Activated CD4-positive, CD25-positive, alpha-beta regulatory T cell treated with anti-CD3 and anti-CD28 coated beads, Interleukin-2, amount 50 U/mL, for 24 hours (primary cell): ENCODE measurements at places on chromosomes 11 and 22.

- ATAC-seq, result peak; percentile 5
These were observed 4461.3 kb upstream of the OR11H1 start for GRCh38 chr22:11066458-11067285.

DNA sequence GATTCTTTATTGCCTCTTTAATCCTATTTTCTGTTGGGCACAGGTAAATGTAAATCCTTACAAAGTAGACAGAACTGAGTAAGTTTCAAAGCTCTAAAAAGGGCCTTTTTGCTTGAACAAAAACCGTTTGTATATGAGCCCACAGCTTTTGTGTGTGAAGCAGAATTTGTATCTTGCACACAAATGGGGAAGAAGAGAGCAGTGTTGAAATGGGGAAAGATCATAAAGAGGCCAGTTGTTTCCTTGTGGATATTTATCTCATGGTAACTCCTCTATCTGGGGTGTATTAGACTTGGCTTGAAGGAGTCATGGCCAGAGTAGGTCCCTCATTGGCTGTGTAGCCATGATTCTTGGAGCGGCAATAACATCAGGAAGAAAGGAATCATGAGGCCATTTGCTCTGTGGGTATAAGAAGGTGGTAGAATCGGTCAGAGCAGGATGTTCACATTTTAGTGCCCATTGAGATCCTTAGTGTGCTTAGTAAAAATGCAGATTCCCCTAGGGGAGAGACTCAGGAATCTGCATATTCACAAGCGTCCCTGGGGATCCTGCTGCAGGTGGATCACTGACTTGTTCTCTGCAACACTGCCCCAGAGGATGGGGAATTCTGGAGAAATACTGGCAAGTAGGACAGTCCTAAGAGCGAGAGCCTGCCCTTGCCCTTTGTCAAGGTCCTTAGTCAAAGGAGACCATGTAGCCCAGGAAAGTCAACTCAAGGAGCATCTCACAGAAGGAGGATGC lies 126.5 kb downstream of the LDLRAD3 start:
- no peak for ATAC-seq

- no peak for ATAC-seq
These were observed 35.5 kb upstream of the NCAM1 start for GRCh38 chr11:112925516-112926310.

- ATAC-seq, result no peak
These were observed 3.7 kb upstream of the DPF2 start for GRCh38 chr11:65329944-65330403.

DNA sequence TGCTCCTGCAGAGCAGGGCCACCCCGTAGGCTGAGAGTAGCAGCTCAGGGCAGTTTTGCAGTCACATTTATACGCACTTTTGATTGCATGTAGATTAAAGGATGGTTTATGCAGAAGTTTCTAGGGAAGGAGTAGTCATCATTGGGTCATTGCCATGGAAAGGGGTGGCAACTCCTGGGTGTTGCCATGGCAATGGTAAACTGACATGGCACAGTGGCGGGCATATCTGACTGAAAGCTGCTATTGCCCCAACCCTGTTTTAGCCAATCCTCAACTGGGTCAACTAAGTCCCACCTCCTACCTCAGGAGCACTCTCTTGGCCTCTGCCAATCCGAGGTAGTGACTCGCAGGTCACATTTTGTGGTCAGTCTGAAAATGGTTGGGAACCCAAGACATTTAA lies 2.4 kb upstream of the ARSA start:
- no peak for ATAC-seq

GRCh38 chr22:31160328-31160978 lies 471 bp downstream of the RNF185 start:
- peak; percentile 28 for ATAC-seq

GRCh38 chr11:77799338-77799737 lies 21.2 kb downstream of the RSF1 start:
- ATAC-seq, result no peak

DNA sequence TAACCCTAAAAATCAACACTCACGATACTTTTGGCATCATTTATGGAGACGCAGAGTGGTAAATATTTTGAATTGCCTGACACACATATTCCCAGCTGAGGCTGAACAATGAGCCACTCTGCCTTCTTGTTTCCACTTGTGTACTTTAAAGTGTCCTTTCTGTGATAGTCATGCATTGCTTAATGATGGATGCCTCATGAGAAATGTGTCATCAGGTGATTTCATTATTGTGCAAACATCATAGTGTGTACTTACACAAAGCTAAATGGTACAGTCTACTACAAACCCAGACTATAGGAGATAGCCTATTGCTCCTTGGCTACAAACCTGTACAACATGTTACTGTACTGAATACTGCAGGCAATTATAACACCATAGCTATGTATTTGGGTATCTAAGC lies 44.2 kb downstream of the MRE11 start:
- no peak for ATAC-seq

DNA sequence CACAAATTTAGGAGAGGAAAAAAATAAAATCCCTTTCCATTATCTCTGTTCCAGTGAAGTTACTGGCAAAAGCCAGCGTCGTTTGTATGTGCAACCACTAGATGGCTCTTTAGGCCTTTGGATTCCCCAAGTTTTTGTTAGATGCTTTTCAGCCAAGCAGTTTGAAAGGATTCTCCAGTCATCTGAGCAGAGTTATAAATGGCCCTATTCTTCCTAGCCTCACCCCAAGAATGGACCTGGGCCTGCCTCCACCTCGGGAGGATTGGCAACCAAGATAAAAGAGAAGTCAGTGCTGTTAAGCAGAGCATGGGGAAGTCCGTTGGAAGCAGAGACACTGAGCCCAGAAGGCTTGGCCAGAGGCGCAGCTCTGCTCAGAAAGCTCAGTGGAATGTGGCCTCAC lies 15.4 kb downstream of the FAM181B start:
- no peak for ATAC-seq

GRCh38 chr22:23579870-23580575 lies at the start of gene IGLL1:
TSS of gene IGLL1 (minus strand) at chr22:23580290. CDS start at chr22:23580190, 100 bp downstream.
- no peak for ATAC-seq

DNA sequence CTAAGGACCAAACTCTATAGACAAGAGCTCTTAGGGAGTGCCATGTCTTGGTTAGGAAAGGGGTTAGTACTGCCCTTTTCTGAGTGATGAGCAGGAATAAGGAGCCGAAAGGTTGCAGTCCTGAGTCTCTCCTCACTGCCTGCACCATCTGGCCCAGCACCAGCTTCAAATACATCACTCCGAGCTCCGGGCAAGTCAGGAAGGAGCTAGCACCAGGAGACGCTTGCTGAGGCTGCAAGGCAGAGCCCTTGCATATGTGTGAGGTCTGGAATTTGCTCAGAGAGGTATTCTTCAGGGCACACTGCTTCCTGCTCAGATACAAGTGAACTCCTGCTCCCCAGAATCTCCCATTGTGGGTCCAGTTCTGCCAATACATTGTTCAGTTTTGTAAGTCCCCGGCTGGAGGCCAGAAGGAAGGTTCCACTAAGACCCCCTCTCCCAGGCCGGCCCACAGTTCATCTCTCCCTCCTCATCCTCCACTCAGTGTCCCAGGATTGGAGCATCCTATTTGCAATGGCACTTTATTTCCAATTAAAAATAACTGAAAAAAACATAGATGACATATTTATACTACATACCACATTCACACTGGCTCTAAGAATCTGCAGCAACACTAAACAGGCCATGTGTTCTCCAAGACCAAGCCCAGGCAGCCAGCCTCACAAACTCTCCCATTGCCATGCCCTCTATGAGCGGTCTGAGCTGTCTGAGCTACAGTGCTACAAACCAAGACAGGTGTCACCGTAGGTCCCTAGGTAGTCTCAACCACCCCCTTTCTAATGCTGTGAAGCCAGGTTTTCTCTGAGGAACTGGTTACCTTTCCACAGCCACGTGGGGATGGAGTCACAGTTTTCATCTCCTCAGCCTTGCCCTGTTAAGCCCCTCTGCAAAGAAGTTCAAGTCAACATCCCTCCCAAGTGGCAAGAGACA lies 55.1 kb upstream of the SPATA19 start:
- ATAC-seq, result no peak

DNA sequence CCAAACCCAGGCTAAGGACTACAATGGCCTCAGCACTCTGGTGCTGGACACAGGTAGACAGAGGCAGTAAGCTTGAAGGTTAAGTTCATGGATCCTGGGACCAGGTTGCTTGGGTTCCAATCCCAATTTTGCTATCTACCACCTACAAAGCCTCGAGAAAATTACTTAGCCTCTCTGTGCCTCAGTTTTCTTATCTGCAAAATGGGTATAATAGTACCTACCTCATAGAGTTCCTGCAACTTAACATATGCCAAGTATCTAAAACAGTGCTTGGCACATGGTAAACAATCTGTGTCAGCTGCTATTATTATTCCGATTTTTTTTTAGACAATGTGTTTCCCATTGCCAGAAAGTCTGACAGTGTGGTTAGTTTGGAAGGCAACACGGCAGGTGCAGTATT lies 37.5 kb downstream of the SYN3 start:
- no peak for ATAC-seq

- ATAC-seq, result no peak
These were observed 18.3 kb downstream of the PRSS23 start for GRCh38 chr11:86818462-86819192.

DNA sequence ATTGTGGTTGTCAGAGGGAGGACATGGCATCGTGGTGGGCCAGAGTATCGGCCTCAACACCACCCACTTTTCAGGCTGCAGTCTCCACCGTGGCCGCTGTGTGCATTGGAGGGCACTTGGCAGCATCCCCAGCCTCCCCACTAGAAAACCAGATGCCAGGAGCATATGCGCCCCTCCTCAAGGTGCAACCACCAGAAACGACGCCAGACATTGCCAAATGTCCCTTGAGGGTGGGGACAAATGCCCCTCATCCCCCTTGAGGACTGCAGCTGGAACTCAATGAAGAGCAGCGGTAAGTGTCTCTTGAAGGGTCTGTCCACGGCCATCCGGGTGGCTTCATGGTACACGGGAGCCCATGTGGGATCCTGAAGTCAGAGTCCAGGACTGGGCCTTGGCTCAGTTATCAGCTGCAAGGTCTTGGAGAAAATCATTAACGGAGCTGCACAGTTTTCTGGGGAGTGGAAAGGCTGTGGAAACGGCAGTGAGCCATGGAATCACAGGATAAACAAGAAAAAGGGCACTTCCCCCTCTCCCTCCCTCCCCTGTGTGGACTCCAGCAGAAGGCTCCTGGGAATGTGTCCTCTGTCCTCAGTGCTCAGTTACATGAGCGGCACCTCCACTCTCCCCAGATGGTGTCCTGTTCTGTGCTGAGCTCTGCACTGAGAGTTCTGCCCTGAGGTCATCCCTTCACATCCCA lies 324.4 kb upstream of the B3GAT1 start:
- ATAC-seq, result no peak
